ENCODE measurements at places on chromosomes 11 and 22.

- DNase-seq = no peak
Measured at GRCh38 chr11:8833568-8834315, 77.2 kb upstream of the AKIP1 start.

DNA sequence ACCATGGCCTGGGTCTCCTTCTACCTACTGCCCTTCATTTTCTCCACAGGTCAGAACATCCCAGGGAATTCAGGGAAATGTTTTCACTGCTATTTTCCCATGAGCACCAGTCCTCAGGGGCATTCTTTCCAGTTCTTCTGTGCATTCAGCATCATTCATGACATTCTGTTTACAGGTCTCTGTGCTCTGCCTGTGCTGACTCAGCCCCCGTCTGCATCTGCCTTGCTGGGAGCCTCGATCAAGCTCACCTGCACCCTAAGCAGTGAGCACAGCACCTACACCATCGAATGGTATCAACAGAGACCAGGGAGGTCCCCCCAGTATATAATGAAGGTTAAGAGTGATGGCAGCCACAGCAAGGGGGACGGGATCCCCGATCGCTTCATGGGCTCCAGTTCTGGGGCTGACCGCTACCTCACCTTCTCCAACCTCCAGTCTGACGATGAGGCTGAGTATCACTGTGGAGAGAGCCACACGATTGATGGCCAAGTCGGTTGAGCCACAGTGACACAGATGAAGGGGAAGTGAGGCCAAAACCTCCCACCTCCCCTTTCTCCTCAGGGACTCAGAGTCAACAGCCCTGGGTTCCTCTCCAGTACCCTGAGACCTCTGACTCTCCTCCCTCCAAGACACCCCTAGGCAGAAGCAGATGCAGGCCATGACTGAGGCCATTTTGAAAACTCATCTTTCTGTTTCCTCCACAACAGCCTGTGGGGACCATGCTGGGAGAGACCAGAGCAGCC, 15.9 kb upstream of the IGLL5 start:
- no peak for DNase-seq

DNA sequence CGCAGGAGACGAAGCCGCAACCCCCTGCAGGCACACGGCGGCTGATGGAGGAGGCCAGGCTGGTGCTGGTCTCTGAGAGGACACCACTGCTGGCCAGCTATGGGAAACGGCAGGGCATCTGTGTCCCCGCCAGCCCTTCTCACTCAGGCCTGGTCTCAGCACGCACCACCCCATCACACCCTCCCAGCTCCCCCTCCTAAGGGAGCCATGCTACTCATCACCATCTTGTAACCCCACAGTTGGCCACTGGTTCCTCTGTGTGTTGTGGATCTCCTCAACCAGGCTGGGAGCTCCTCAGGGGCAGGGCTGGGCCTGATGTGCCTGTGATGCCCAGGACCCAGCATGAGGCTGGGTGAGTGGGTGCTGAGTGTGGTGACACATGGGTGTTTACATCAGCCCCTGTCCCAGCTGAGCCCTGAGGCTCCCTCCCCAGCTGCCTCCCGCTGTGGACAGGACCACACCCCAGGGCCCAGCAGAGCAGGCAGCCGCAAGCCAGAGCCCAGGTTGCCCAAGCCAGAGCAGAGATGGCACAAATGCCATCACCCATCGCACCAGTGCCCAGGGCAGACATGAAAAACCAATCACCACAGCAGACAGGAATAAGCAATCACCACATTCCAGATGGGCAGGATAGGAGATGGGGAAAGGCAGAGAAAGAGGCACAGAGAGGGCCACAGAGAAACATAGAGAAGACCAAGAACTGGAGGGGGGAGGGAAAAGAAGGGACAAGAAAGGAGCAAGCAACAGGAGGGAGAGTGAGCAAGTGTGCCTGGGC, 8.2 kb downstream of the ARVCF start:
- no peak for DNase-seq

DNA sequence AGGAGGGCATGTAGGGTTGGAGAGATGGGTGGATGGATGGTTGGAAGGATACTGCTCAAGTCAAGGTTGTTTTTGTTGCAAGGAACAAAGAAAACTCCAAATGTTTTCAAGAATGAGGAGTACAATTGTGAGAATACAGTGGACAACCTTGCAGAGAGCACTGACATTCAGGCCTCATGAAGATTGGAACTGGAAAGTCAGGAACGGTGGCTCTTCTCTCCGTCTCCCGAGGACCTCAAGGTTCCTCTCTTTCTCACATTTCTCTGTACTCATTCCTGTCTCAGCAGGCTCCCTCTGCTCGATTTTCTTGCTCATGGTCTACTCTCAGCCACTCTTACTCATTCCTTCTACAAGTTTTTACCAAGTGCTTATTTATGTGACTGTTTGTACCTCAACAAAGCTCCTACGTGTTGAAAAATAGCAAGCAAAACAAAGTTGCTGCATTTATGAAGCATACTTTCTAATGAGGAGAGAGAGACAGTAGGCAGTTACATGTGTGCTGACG, 97.6 kb downstream of the SWAP70 start:
- DNase-seq = no peak

All from GOT3 (cell line).